Fibroblast of upper back skin (primary cell): ENCODE measurements at places on chromosomes 5 and 9.

GRCh38 chr5:17219006-17219422, 1.6 kb downstream of the BASP1 start:
- peak; percentile 60 for DNase-seq

DNA sequence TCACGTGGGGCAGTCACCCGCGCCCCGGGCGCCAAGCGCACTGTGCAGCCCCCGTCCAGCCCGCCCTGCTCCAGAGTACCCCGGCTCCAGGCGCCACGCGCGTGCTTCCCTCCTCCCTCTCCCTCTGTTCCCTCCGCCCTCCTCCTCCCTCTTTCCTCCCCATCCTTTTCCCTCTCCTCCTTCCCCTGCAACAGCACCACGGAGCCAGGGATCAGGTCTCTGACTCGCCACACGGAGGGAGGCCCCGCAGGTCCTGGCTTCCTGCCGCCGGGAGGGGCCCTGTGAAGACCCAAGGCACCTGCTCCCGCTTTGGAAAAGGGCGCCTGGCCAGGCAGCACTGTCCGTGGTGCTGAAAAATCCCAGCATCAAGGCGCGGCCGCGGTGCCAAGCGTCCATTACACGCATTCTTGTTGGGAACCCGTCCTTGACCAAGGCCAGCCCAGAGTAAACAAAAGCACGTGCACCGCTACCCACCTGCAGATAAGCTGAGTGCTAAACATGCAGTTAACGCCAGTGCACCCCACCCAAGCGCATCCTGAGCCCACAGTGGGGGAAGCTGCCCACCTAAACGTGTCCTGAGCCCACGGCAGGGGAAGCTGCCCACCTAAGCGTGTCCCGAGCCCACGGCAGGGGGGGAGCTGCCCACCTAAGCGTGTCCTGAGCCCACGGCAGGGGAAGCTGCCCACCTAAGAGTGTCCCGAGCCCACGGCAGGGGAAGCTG, 21.7 kb downstream of the SLC6A18 start:
- peak; percentile 8 for DNase-seq

DNA sequence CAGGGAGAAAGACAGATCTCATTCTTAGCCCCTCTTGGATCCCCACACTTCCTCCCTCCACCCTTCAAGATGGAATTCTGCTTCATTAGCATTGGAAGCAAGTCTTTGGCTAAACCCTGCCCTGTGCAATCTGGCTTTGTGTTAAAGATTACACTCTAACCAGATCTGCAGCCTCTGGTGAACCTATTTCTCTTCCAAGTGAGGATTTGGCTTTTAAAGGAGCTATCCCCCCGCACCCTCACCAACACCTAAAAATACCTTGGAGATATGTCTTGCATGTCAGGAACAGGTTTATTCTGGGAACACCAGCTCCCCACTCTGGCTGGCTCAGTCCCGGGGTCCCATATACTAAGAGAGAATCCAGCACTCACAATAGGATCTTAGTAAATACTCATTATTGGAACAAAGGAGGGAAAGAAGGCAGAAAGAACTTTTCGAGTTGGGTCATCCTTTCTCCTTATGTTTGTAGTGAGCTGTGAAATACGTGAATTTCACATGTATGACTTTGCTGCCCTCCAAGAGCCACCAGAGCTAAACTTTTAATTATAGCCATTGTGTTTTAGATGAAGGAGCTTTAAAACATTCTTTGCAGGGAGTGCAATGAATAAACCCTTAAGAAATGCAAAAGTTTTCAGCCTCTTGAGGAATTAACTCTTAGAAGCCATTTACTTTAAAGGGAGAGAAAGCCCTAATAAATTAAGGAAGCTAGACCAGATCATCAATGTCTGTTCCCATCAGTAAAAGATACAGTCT, 53.7 kb upstream of the HRH2 start:
- no peak for DNase-seq

- DNase-seq = peak; percentile 57
Measured at GRCh38 chr5:5141625-5142525, 1.7 kb downstream of the ADAMTS16 start.

DNA sequence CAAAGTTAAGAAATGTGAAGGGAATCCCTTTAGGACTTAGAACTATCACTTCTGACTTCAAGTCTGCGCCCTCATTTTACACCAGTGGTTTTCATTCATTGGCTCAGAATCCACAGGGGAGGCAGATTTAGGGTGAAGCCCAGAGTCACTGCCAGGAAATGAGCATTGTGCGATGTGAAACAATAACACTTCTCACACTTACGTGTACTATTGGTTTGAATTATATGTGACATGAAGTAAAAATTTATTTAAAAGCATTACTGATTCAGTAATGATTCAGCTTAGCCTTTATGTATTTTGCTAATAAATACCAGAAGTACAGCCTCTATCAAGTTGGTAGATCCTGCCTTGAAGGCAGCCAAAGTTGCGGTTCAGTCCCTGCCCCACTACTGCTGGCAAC, 98.6 kb downstream of the PAM start:
- peak; percentile 83 for DNase-seq

DNA sequence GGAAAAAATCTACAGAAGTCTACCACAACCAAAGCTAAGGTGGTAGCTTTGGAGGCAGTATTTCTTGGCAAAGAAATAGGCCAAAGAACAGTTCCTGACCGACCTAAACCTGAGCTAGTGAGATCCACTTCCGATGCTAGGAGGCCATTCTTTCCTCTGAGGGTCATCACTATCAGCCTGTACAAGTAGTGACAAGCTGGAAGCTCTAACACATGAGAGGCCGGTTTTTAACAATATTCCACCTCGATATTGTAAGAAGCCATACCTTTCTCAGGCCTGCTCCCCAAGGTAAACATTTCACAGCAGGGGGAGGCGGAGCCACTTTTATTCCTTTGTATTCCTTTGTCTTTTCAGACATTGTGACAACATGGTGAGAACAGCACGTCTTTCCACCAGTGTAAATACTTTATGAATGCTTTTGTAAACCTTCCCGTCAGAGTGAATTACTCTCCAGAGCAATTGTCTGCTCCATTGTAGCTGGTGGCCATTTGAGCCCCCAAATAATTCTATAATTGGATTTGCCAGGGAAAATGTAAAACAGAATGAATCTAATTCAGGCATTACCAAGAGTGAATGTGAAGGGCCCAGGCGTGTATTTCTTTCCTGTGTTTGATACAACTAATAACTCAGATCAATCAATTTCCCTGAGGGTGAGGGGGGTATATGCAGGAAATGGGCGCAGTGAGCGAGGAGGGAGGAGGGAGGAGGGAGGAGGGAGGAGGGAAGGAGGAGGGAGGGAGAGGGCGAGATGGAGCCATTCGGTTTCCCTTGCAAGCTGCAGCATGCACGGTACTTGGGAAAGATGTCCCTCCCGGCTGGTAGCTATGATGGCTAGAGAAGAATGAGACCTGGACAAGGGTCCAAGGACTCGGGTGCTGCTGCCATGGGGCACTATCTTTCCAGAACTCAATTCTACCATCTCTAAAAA, 166.6 kb downstream of the CDK5RAP2 start:
- DNase-seq = no peak

DNA sequence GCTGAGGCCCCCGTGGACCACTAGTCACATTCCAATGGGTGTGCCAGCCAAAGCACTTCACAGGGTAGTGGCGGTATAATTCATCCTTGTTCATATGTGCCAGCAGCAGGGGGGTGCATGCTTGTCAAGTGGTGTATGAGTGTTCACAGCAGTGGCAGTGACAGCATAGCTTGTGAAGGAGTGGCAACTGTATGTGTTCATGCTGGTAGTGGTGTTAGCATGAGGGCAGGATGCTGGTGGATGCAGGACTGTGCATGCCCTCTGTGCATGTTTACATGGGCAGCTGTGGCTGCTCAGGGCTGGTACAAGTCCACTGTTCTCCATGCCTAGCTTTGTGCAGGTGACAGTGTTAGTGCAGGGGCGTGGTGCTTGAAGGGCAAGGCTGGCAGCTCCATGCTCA, 253.4 kb upstream of the DMAC1 start:
- no peak for DNase-seq

DNA sequence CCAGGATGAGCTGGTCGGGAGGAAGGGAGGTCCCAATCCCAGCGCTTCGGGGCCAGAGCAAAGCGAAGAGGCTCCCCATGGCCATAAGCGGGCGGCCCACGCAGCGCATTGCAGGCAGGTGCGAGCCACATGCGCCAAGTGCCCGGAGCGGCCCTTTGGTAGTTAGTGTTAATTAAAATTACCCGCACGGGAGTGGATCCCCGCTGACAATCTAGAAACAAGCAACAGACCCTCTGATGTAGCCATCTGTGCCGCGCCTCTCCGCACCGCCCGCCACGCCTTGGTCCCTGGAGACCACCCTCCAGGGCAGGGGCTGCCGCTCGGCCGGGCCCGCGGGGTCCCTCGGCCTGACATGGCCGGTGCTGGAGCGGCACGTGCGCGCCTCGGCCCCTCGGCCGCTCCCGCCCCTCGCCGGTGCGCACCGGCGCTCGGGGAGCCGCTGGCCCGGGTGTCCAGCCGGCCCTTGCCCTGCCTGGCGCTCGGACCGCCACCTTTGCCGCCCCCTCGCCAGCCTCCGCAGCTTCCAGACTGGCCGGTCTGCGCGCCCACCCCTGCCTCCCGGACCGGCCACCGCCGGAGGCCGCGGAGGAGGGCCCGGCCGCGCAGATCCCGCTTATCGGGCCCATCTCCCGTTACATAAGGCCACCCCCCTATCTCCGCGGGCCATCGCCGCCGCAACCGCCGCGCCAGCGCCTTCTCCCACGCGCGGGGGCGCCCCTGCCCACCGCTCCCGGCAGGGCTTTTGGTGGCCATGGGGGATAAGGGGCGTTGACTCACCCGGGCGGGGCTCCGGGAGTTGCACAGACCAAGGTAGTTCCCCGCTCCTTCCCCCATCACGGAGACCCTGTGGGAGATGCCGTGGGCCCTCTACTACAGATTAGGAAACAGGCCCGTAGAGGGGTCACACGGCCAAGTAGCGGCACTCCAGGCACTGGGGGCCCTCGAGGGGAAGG, 1.9 kb upstream of the IL13 start:
- DNase-seq = peak; percentile 37

DNA sequence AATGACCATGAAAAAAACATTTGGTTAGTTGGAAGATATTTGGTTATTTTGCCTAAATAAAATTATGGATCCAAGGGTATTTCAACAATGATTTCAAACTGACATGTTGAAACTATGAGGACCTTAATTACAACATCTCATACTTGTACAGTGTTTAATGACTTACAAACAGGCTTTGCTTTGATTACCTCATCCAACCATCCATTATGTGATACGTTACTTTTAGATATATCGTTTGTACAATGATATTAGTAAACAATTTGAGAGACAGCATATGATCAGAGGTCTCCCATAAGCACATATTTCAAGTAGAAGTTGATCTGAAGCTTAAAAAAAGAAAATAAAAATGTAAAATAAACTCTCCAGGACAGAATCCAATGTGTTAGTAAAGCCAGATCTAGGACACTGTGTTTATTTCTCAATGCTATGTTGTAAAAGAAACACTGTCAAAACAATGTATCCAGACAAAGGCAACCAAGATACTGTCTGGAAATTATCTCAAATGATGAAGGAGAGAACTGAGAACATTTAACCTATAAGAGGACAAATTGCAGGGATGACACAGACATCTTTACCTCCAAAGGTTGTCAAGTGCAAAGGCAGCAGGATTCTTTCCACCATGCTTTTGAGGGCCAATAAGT, 116.0 kb upstream of the TARS1 start:
- DNase-seq = no peak

- DNase-seq = no peak
Measured at GRCh38 chr9:16057541-16057940, 504.7 kb downstream of the CCDC171 start.

DNA sequence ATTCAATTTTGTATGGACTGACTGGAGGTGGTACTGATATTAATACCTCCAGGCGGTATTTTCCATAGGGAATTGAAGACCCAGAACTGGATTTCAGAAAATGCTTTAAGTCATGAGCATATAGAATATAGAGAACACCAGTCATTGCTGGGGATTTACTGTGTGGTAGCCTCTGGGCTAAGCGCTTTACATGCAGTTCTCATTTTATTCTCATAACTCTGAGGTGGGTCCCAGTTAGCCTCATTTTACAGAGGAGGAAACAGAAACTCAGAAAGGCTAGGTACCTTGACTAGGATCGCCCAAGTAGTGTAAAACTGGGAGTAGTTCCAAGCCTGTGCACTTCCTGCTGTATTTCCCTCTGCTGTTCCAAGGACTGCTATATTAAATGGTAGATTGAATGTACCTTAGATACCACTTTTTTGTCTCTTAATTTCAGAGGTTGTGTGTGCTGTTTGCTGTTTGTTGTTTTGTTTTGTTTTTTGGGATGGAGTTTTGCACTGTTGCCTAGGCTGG, 13.8 kb downstream of the SLC44A1 start:
- no peak for DNase-seq

GRCh38 chr9:136838314-136839228, 3.7 kb upstream of the AJM1 start:
- no peak for DNase-seq

DNA sequence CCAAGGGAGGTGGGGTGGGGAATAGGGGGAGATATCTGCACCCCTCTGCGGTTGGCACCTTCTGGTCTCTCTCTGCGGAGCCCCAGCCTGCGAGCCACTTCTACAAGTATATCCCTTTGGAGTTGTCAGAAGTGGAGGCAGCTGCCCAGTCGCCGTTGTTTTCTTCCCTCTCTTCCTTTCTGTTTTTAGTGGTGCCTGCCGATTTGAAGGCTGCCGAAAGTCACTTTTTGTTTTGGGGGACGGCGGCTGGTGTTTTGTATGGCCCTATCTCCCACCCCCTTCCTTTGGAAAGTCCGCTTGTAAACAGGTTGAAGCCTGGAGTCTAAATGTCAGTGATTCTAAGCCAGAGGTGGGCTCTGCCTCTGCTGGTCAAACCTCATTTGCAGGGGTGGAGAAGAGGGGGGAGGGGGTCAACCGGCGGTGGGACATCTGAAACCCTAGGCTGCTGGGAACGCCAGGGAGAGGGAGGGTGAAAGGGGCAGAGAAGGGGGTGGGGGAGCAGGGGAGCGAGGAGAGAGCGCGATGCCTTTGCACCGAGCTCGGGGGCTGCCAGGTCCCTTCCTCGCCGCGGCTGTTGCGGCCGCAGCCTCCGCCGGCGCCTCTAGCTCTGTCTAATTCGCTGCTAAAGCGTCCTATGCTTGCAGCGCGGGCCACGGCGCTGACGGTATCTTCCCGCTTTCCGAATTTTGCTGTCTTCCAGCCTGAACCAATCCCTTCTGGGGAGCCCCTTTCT, at the start of gene FGF10:
Gene FGF10 (minus strand): TSS at position 331 of the 733 bp plus-strand sequence. CDS start 738 bp downstream, outside the sequence.
- no peak for DNase-seq

GRCh38 chr9:92463984-92464383, 18.3 kb downstream of the ASPN start:
- peak; percentile 94 for DNase-seq

GRCh38 chr9:77947651-77948050, 84.0 kb downstream of the GNAQ start:
- no peak for DNase-seq

GRCh38 chr9:95736370-95736769, 139.1 kb upstream of the ERCC6L2 start:
- no peak for DNase-seq

DNA sequence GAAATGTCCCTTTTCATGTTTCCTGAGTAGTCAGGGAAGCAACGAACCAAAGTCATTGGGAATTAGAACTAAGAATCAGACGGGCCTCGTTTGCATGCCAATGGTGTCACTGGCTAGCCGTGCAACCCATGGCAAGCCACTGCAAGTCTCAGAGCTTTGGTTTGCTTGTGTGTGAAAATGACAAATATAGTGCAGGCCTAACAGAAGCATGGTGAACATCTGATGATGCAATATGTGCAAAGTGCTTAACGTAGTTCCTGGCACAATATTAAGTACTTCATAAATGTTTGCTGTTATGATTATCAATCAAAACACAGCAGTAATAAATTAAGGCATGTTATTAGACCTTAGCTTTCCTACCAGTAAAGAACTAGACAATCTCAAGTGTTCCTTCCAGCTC, 118.0 kb upstream of the TRIM32 start:
- no peak for DNase-seq

GRCh38 chr9:91419222-91420191, 4.1 kb downstream of the NFIL3 start:
- peak; percentile 95 for DNase-seq
